ENCODE measurements at places on chromosomes 5 and 9.

DNA sequence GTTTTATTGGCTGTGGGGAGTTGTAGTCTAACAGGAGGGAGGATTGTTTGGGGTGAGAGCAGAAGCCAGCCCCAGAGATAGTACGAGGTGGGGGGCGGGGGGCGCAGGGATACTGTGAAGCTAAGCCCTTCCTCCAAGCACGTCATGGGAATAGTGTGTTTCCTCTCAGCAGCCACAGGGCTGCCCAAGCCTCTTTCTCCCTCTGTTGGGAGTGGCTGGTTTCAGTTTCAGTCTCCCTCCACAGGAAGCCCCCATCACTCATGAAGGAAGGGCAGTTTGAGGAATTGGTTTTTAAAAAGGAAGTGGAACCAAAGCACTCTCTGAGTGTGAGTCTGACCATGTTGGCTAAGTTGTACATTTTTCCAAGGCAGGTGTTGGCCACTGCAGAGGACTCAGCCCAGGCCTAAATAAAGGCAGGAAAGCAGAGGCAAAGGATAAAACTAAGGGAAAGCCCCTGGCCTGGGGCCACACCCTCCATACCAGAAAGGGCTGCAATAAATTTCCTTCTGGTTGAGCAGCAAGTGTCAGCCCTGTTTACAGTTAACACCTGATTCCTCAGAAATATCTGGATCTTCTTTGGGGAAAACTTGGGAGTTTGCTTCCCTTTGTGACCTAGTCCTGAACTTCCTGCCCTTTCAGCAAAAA is 3.2 kb downstream of the RAB24 start:
- DNase-seq, result no peak

DNA sequence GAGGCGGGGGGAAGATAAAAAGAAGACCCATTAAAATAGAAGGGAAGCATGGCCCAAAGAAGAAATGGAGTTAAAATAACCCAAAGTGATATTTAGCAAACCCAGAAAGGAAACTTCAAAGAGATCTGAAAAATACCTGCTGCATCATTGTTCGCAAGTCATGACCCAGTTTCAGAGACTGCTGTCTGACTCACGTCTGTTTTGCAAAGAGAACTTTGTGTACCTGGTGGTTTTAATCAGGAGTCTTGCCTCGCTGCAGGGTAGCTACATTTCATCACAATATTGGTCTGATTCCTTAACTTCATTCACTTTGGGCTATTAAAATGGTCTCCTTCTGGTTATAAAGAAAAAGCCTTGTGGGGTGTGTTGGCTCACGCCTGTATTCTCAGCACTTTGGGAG is 461.1 kb upstream of the DAP start:
- no peak for DNase-seq

GRCh38 chr9:121626012-121626411 is 25.4 kb upstream of the DAB2IP start:
- no peak for DNase-seq

DNA sequence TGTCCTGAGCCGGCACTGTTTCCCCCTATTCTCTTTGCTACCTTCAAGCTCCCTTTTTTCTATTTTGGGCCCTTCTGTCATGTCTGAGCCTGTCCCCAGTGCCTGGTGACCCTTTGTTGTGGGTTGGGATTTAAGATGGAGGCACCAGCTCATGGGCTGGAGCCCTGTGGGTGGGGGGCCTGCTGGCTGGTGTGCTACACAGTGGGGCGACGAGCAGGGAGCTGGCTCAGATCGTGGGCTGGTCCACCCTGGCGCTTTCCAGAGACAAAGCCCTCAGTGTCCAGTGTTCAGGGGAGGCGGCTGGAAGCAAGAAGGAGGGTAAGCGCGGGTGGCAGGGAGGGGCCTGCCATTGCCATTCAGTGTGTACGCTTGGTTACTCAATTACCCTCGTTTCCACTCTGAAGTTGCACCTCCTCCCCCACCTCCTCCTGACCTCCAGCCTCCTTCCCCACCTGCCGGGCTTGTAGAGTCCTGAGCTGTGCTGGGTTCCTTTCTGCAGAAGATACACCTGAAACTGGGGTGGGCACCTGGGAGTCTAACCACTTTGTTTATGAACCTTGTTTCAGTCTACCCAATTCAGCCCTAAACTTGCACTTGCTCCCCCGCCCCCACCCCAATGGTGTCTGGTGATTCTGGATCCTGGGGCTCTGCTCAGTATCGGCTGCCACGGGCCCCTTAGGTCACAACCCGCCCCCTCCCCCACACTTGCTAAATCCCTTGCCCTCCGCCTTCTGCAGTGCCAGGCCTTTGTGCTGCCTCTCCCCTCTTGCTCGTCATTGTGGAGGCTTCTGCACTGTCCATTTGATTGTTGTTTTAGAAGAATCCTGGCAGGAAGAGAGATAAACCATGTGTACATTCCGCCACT is 49.9 kb downstream of the MVB12B start:
- no peak for DNase-seq

DNA sequence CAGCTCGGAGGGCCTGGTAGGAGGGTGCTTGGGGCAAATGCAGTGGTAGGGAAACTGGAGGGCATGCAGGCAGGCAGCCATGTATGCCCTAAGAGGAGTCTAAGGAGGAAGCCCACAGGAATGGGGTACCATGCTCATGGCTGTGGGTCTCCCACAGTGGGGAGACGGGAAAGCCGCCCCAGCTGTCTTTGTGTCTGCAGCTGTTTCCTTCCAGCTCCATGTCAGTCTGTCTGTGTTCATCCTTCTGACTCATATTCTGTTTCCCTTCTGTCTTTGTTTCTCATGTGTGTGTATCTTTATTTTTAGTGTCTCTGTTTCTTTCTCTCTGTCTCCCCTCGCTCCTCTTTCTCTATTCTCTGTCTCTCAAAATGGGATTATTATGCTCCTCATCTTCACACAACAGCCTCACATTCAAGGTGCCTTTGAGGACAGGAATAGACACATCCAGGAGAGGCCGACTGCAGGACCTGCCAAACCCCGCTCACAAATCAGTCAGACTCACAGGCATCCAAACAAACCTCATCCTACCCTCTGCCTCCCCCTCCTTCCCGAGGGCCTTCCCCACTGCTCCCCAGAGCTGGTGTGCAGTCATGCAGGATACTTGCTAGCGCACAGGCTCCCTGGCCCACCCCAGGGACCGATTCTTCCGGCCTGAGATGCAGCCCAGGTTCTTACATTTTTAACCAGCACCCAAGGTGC is 68.4 kb upstream of the RARS1 start:
- no peak for DNase-seq

GRCh38 chr9:113645978-113646253 is 182.4 kb downstream of the RGS3 start:
- no peak for DNase-seq

GRCh38 chr9:84841931-84842330 is 172.4 kb downstream of the NTRK2 start:
- no peak for DNase-seq

- no peak for DNase-seq
Observed at GRCh38 chr9:124133727-124134126, 122.2 kb downstream of the LHX2 start.

- DNase-seq, result no peak
Observed at GRCh38 chr9:92947268-92948037, at the start of gene FGD3. Gene FGD3, plus strand, starts transcription at chr9:92947523. Its CDS starts 28,734 bp downstream, at chr9:92976257.

- no peak for DNase-seq
Observed at GRCh38 chr5:71482132-71482531, 26.7 kb downstream of the BDP1 start.

GRCh38 chr9:114429488-114429887 is 41.7 kb upstream of the AKNA start:
- DNase-seq, result no peak

All from stimulated activated CD8-positive, alpha-beta memory T cell treated with anti-CD3 and anti-CD28 coated beads, Interleukin-4, amount 100 ng/mL, for 1 hour (primary cell).